ENCODE measurements at places on chromosomes 11 and 22.

DNA sequence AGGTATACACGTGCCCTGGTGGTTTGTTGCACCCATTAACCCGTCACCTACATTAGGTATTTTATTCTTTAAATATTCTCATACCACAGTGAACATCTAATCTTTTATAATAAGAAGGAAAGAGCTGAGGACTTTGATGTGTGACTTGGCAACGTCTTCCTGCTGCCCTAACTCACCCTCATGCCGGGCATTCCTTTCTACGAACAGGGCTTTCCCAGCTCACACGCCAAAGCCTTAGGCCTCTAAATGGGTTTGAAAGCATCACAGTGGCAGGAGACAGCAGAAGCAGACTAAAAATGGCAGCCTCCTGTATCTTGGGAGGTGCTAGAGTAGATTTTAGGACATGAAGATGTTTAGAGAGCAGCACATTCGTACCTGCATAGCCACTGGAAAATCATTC, 52.6 kb downstream of the CLTCL1 start:
- DNase-seq: no peak

DNA sequence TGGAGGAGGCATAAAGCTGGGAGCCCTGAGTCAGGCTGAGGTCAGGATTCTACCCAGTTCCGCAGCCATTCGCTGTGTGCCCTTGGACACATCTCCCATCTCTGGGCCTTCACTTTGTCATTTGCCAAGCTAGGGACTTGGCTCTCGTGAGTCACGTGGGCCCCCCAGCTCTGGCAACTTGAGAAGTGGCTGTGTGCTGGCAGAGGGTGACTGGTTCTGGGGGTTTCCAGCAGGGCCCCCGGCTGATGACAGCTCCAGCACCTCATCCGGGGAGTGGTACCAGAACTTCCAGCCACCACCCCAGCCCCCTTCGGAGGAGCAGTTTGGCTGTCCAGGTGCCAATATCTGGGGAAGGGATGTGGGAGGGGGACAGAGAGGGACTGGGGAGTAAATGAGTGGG, 46.6 kb downstream of the CD6 start:
- no peak for DNase-seq

DNA sequence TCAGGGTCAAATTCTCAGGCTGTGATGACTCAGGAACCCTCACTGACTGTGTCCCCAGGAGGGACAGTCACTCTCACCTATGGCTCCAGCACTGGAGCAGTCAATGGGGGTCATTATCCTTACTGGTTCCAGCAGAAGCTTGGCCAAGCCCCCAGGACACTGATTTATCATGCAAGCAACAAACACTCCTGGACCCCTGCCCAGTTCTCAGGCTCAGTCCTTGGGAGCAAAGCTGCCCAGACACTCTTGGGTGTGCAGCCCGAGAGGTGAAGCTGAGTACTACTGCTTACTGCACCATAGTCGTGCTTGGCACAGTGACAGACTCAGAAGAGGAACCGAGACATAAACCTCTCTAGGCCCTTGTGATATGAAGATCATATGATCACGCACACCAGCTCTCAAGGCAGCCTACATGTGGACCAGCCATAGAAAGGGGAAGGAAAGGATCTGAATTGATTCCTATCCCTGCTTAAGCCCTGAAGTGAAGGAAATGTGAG, 58.2 kb downstream of the ZNF280B start:
- peak; percentile 22 for DNase-seq

- DNase-seq: no peak
Measured at GRCh38 chr11:134712228-134713145, 300.4 kb upstream of the B3GAT1 start.

Data from hematopoietic multipotent progenitor cell treated with erythropoietin and hydrocortisone succinate and interleukin-3 and kit ligand, for 8 days (in vitro differentiated cells).